BJ (cell line): ENCODE measurements at places on chromosomes 1 and 21.
A peak's percentile ranks its signal among the peaks of the same experiment; 100 is the strongest.

DNA sequence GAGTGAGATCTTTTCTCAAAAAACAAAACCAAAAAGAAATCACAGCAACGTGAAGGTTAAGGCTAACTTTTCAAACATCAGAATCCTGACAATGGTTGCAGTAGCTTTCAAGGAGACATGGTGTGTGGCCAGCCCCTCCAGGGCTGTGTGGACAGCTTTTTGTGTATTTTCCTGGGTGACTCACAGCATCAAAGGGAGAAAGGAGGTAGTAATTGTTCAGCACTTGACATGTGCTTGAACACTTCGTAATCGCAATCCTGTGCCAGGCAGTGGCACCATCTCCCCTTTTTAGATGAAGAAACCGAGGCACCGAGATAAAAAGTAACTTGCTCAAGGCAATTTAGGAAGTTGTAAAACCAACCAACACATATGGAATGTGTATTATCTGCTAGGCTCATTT is 10.3 kb downstream of the NBL1 start:
- no peak for DNase-seq

DNA sequence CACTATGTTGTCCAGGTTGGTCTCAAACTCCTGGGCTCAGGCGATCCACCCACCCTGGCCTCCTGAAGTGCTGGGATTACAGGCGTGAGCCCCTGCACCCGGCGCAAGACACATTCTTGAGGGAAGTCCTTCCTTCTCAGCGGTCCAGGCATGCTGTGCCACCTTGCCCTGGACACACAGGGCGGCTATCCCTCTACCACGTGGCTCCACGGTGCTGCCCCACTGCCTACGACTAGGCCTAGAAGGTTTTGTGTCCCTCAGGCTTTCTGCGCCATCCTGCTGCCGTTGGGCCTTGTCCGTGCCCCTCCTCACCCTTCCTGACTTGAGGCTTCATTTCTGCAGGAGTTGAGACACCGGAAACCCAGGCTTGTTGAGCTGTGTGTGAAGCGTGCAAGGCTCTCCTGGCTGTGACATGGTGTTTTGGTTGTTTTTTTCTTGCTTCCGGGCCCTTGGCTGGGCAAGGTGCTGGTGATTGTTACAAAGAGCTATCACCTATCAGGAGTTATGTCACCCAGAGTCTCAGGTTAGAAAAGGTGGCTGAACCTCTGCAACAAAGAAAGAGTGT is 13.9 kb downstream of the C1orf174 start:
- no peak for DNase-seq

DNA sequence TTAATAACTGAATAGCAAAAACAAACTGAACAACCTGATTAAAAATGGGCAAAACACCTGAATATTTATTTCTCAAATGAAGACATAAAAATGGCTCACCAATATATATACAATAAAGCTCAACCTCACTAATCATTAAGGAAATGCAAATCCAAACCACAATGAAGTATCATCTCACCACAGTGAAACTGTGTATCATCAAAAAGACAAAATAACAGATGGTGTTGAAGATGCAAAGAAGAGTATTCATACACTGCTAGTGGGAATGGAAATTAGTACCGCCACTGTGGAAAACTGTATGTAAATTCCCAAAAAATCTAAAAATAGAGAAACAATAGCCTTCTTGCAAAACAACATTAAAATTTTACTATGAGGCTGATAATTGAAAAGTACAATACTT is 1660.1 kb upstream of the B3GALT2 start:
- DNase-seq: no peak

DNA sequence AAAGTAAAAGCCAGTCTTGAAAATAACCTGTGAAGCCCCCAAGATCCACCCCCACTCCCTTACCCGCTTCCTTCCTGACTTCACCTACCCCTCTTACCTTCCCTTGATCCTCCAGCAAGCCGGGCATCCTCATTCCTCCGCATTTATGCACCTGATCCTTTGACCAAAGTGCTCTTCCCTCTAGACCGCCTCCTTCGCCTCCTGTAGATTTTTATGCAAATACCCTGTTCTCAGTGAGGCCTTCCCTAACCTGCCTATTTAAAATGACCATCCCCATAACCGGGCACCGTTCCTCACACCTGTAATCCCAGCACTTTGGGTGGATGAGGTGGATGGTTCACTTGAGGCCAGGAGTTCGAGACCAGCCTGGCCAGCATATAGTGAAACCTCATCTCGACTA is 1.1 kb upstream of the NENF start:
- no peak for DNase-seq

GRCh38 chr1:12372180-12372579 is 142.3 kb downstream of the VPS13D start:
- no peak for DNase-seq

GRCh38 chr1:48222501-48223242 is at the start of gene SLC5A9:
SLC5A9 (plus strand) TSS chr1:48222716; CDS start chr1:48222737, 21 bp downstream.
- no peak for DNase-seq

- peak; percentile 85 for DNase-seq
Observed at GRCh38 chr1:15948595-15949452, 27.1 kb downstream of the ZBTB17 start.

GRCh38 chr21:29033871-29034270 is 9.4 kb downstream of the USP16 start:
- DNase-seq: no peak
